ENCODE measurements at places on chromosomes 2 and 18.

GRCh38 chr2:196040218-196040617, 28.4 kb downstream of the DNAH7 start:
- DNase-seq: no peak

DNA sequence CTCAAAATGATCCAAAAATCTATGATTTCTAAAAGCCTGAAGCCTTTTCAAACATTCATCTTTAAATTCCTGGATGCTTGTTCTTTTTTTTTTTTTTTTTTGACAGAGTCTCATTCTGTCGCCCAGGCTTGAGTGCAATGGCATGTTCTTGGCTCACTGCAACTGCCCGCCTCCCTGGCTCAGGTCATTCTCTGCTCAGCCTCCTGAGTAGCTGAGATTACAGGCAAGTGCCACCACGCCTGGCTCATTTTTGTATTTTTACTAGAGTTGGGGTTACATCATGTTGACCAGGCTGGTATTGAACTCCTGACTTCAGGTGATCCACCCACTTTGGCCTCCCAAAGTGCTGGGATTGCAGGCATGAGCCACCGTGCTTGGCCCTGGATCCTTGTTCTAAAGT, 649.5 kb downstream of the XIRP2 start:
- DNase-seq: no peak

- no peak for DNase-seq
These were observed 11.5 kb downstream of the GEN1 start for GRCh38 chr2:17765398-17765797.

DNA sequence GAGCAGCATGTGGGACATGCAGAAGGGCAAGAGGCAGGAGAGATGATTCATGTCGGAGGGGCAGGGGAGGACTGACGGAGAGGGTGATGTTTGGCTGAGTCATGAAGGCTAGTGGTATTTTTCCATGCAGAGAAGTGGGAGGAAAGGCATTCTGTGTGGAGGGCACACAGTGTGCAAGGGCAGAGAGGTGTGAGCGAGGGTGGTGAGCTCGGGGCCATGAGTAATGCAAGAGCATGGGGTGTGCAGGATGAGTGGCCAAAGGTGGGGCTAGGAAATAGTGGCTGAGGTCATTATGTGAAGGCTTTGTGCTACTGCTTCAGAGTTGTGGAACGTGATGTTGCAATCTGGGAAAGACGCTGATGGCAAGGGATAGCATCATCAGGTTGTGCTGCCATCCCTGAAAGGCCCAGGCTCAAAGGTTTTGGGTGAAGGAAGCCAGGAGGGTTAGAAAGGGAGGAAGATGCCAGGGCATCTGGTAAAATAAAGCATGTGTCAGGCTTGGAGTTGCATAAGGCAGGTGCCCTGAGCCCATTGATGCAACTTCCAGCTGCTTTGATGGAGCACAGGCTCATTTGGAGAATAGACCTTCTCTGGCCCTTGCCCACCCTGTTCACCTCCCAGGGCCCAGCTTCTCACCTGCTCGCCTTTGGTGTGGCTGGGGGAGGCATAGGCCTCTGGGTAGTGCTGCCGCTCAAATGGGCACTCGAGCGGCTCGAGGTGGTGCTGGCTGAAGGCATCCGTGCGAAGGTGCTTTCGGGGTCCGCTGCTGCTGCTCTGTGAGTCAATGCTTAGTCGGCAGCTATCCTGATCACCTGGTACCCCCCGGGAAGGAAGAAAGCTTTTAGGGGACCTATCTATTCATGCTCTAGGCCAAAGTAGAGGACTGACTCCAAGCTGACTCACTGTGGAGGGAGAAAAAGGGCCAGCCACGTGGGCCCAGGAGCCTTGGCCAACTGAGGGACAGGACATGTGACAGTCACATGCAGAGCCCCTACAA, 37.5 kb downstream of the PAX8 start:
- no peak for DNase-seq

DNA sequence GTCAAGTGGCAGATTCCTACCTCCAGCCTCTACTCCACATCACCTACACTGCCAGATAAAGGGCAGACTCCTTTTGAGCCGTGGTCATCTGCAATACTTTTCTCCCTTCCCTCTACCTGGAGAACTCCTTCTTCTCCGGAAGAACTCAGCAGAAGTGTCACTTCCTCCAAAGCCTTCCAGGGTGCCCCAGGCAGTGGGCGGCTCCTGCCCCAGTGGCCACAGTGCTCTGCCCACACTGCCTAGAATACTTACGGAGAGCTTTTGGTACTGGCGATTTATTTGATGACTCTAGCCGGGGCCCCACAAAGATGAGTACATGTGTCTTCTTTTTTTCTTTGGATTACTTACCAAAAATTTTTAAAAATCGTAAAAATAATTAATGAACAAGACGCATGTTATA, 39.7 kb downstream of the FOSL2 start:
- no peak for DNase-seq

DNA sequence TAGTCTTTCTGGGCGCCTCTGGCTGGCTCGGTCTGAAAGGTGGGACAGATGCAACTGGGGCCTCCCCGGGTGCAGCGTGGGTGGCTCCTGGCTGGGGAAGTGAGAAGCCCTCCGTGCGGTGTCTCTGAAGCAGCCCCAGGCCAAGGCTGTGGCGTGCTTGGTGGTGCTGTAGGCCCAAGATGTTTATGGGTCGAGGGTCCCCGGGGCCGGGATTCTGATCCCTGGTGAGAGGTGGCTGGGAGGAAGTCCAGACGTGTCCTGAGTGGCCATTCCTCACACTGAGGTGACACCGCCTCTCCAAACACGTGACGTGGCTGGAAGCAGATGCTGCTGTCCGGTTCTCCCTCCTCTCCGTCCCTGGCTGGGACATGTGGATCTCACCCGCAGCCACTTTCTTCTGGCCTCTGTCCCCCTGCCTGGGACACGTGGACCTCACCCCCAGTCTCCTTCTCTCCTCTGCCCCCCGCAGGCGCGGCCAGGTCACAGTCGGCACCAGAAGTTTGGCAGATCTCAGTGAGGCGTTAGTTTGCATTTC, 12.6 kb downstream of the RTP5 start:
- DNase-seq: no peak

- peak; percentile 71 for DNase-seq
These were observed 1.3 kb downstream of the PTPRM start for GRCh38 chr18:7568426-7568825.

DNA sequence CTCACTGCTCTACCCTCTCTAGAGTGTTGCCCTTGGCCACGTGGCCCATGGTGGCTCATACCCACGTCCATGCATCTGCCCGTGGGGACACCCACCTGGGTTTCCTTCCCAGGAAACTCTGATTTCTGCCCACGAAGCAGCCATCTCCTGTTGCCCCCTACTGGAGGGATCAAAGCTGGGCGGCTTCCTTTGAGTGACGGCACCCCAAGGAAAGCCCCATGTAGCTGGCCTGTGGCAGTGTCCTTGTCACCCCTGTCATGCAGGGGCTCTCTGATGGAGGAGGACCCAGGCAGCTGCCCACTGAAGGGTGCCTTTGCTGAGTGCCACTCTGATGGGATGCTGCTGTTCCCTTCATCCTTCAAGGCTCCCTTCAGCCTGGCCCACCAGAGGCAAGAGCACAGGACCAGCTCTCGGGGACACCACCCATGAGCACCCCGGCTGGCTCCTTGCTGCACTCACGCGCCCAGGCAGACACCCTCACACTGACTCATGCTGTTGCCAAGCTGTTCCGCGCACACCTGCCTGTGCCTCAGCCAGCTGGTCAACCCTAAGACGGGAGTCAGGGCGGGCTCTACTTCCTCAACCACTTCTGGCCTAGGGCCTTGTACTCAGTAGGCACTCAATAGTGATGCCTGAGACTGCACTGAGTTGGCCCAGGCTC, 101.1 kb downstream of the CTIF start:
- DNase-seq: no peak

- no peak for DNase-seq
These were observed 155.3 kb upstream of the PKDCC start for GRCh38 chr2:41892476-41892875.

DNA sequence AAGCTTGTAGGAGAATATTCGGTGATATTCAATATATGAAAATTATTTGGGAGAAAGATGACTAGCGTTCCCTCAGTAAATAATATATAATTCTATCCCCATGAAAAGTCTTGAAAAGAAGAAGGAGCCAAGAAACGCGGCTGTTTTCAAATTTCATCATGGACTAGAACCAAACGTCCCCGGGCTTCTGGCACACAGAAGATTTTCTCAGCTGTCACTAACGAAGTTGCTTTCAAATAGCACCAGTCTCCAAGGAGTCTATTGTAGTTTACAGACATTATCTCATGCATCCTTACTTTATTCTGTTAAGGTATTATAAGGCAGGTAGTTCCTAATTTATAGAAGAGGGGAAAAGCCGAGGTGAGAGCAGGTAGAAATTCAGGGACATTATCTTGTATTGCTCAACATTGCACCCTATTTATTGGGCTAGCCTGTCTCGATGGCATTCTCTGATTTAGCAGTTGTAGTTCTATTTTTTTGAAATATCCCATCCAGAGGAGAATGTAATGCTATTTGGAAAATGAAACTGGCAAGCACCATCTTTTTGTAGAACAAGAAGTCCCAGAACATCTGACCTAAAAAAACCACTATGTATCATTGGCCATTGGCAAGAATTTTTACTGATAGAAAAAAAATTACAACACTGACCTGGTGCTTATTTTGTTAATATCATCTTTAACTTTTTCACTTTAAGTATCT, 198.1 kb upstream of the RASGRP3 start:
- DNase-seq: no peak

- DNase-seq: no peak
These were observed 33.4 kb downstream of the XRCC5 start for GRCh38 chr2:216142540-216142939.

GRCh38 chr2:42132191-42132965, 36.8 kb upstream of the EML4 start:
- DNase-seq: no peak

DNA sequence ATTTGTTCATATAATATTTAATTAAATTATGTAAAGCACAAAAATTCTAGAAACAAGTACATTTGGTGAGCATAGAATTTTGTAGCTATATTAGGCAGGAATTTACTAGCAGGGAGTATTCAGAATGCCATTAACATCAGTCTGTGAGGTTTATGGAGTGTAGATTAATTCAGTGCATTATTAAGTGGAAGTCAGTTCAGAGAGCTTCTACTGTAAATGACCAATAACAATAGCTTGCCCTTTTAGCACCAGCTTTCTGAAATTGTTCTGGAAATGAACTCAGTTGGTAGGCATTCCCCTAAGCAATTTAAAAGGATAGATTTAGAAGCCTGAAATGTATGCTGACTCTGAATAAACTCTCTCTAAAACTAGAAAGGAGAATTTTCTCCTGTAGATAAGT, 208.2 kb upstream of the CNTNAP5 start:
- DNase-seq: no peak

DNA sequence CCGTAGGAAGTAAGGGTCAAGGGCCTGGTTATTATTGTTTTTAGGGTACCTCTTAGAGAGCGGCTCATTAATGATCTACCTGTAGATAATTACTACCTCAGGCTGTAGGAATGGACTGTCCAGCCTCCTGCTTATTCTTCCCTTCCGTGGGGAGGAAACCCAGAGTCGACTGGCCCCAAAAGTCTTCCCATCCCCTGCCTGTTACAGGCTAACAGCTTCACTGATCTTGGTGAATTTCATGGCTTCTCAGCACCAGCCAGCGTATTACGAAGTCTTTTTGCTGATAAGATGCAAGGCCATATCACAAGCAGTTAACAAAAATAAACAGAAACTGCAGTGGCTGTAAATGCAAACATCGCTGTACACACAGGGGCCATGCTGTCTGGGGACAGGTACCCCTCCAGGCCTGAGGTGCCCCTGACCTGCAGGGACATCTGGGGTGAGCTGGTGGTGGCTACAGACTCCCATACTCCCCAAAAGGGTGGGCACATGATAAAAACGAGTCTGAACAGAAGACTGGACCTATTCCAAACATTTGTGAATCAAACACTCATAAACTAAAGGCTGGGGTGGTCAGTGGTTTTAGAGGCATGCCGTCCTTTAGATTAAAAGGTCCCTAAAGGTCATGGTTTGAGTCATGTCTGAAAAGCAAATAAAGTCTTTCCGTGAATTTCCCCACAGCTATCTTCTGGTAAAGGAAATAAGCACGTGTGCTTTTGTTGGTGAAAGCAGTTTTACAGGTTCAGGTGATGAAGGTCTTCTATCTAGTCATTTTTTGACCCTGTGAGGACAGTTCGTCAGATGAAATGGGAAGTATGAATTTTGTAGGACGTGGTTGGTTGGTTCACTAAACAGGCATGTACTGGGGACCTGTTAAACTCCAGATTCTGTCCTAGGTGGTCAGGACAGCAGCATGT, 36.7 kb downstream of the TTC39C start:
- DNase-seq: no peak

DNA sequence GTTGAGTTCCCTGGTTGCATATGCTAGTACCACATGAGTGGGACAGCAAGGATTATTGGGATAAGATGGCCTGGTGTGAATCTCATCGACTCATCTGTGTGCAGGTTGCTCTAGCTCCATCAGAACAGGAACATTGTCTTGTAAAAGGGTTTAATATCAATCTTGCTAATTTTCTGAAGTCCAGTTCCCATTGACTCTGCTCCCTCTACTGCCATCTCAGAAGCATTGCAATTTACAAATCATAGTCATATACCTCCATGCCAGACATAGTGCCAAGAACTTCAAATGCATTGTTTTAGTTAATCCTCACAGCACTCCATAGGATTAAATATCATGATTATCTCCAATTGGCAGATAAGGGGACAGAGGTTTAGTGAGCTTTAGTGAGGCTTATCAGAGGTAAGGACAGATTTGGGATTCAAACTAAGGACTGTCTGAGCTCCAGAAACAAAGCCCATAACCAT, 4.8 kb upstream of the STAT4 start:
- DNase-seq: no peak

DNA sequence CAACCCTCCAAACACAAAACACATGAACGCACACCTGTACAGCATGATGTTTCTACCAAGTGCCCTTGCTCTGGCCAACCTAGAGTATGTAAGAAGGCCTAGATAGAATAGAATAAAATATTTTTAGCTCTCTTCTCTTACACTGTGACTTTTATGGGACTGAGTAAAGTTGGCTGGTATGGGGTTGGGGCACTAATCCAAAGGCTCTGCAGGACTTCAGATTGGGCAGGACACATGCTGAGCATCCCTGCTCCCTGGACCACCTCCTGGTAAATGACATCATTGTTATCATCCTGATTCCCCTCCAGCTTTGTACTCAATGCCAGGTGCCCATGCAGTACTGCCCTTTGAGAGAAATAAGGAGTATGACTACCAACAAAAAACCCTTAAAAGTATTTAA, 322.2 kb downstream of the SLC8A1 start:
- no peak for DNase-seq

DNA sequence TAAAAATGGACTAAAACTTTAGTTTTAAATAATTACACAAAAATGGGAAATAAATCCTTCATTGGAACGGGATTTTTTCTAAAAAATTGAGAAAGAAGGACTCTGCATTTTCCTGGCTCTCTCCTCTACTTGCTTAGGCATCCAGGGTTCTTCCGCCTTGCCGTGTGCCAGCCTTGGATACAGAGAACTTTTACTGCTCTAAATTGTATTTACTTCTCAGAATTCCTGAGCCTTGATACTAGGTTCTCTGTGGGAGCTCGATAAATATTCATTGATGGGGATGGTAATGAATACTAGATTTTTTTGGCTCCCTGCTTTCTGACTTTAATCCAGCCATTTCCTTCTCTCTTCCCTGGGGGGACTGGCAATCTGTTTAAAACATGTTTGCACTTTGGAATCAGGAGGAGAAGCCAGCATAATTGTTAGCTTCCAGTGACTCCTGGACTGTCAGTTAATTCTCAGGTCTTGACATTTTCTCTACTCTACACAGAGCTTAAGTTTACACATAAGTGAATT, 746.1 kb upstream of the LRRTM1 start:
- DNase-seq: no peak
